ENCODE measurements at places on chromosomes 5 and 9.

DNA sequence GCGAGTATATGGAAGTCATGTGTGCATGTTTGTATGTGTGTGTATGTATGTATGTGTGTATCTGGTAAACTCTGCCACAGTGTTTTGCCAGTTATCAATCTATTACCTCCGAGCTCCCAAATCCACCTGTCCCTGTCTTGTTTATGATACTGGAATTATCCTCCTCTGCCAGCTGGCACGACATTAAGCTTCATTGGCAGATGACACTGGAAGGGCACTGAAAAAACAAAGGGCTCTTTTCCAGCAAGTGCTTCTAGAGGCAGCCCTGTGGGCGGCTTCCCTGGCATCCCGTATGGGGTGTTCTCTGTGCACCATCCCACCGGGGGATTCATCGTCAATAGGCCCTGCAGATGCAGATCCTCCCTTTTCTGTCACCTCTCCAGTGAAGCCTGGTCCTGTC, 221.5 kb downstream of the MSX2 start:
- no peak for DNase-seq

- no peak for DNase-seq
These were observed 73.6 kb downstream of the PIP5K1B start for GRCh38 chr9:68778635-68779034.

DNA sequence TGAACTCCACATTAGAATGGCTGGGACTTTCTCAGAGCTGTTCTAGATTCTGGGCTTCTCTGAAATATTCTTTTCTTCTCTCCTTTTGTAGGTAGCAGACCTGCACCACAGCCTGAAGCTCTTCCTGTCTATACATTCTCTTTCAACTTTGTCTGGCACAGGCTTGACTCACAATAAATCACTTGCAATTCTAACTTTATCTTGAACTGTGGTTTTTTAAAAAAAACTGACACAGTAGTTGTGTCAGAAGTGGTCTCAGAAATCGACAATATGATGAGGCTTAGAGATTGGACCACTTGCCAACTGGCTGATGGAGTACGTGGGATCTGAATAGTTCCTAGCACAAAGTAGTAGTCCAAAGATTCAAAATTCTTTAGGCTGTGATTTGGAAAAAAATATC, 24.1 kb upstream of the CDH9 start:
- DNase-seq, result no peak

- no peak for DNase-seq
These were observed 139.2 kb upstream of the SLC30A5 start for GRCh38 chr5:68954618-68954910.

GRCh38 chr5:88674356-88675167, 208.4 kb downstream of the MEF2C start:
- DNase-seq, result no peak

DNA sequence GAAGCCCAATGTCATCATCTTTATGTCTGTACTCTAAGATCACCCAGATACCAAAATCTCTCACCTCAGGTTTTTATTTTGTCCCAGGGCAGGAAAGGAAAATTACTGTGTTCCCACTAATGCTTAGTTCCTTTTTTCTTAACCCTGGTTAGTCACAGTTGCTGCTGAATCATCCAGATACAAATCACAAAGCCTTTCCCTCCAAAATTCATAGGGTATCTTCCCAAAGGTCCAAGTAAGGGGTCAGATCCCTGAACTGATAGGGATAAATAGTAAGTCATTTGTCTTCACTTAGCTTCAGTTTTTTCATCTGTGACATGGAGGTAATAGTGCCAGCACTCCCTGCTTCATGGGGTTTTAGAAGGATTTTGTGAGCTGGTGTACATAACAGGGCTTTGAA, 2.2 kb downstream of the PLCXD3 start:
- no peak for DNase-seq

DNA sequence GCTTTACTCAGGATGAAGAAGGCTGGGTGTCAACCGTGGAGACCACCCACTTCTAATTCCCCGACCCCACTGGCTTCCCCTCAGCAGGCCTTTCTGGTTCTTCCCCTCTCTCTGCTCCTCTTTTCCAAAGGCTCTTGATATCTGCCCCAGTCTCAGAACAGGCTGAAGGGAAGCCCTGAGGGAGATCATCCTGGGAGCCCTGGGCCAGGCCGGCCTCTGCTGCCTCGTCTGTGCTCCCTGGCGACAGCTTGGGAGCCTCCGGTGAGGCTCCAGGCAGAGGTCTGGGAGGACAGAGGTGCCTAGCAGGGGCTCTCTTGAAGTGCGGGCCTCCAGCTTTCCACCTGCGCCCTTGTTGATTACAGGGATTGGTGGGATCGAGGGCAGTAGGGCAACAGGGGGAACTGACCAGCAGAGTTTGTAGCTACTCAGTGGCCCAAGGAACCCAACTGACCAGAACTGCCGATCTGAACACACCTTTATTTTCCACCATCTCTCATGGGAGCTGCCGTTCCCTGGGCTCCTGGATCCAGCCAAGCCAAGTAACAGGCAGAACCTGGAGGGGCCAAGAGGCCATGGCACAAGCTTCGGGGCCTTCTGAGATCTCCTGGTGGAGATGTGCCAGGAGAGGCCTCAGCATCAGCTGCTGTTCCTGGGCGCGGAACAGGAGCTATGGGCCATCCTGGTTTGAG, 198.5 kb downstream of the CACNA1B start:
- no peak for DNase-seq

- no peak for DNase-seq
These were observed 55.1 kb upstream of the TEX48 start for GRCh38 chr9:114737118-114737517.

- DNase-seq, result no peak
These were observed 14.1 kb upstream of the LRRC19 start for GRCh38 chr9:27019589-27019988.

DNA sequence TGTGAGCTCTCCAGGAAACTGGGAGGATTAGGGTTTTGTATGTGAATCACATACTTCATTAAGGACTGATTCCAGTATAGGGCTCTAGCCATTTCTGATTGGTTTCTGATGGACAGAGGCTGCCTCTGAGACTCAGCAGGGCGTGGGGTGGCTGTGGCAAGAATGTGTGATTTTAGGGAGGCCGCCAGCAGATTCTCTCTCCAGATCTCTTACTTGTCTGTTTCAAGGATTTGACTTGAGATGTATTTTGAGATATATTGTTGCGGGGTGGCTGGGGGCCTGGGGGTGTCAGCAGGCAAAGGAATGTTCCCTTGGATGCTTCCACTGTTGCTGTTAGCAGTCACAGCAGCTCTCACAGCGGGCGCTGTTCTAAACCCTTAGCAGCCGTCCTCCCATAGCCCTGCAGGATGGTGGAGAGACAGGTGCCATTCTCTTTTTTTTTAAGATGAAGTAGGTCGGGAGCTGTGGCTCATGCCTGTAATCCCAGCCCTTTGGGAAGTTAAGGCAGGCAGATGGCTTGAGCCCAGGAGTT, 8.0 kb upstream of the HNRNPAB start:
- no peak for DNase-seq

GRCh38 chr9:106531491-106531890, 331.5 kb upstream of the ZNF462 start:
- DNase-seq, result no peak

DNA sequence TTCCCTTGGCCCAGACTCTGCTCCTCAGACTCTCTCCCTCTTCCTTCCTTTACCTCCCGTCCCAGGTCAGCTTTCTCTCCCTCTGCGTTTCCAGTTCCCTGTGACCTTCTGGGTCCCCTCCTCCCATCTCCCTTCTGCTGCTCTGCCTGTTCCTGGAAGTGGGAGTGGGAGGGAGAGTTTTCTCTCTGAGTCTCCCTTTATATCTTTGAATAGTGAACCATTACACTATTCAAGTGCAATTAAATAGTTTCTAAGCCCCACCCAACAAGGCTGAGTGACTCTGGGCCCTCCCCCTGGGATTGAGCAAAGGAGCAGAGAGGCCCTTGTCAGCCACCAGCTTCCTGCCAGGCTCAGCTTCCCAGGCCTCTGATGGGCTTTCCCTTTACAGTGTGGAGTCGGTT, 34.8 kb downstream of the THBS4 start:
- no peak for DNase-seq

- DNase-seq, result peak; percentile 30
These were observed 46.4 kb downstream of the ANXA2R start for GRCh38 chr5:42993516-42994245.

GRCh38 chr5:53342236-53342635, 138.2 kb upstream of the FST start:
- no peak for DNase-seq

DNA sequence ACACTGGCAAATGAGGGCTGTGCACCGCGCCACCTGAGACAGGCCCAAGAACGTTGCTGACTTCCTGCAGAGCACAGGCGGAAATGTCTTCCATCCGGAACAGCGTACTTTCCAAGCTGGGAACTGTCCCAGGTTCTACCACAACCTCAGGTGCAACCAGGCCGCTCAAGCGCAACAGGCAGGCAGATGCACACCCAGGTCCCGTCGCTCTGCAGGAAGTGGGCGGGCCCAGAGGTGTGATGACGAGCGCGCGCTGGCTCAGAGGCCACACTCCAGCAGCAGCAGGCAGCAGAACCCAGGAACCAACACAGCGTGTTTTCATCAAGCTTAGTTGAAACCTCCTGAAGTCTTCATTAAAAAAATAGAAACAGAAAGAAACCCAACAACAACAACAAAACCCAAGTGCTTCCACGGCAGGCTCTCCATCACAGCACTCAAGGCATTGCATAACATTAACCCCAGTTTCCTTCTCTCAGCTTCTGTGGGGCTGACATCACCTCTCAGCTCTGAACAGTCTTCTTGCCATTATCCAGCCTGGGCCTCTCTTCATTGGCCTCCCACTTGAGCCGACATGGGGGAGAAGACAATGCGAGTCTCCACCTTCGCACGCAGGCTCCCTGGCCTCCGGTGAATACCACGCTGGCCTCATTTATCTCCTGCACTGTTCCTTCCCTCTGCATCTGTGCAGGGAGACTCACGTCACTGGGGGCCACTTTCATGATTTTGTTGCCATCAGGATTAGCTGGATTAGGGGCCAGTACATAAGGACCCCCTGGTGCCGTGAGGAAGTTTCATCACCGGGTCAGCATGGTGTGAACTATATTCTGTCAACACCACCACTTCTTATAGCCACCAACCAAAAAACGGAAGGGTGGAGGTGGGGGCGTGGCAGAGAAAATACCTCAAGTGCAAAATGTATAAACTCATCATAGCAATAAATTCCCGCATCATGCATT, 22.1 kb downstream of the PTCH1 start:
- peak; percentile 83 for DNase-seq

GRCh38 chr5:152246401-152246800, 158.7 kb downstream of the NMUR2 start:
- DNase-seq, result no peak

DNA sequence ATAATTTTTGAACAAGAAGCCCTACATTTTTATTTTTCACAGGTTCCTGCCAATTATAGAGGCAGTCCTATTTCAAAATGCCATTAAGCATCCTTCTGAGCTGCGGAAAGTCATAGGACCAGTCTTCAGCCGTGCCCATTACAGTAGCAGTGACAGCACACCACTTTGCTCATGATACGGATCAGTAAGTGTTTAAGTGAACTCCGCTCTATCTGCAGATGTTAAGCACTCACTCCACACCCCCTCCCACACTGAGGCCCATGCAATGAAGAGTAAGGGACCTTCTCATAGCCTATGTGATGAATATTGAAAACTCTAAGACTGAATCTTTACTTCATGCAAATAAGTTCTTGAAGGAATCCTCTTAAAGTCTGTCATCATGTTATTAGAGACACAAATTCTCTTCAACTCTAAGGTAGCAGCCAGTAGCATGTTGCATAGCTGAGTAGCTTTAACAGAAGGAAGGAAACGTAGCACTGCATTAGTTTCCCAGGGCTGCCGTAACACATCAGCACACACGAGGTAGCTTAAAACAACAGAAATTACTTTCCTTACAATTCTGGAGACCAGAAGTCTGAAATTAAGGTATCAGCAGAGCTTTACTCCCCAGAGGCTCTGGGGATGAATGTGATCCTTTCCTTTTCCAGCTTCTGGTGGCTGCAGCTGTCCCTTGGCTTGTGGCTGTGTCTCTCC, 20.3 kb upstream of the TAF11L2 start:
- DNase-seq, result no peak
